ENCODE measurements at places on chromosomes 1 and 21. TPM values are rescaled to one million over a fixed set of nuclear protein-coding genes. Genes with fewer than 3 reads are reported as not detected.

DNA sequence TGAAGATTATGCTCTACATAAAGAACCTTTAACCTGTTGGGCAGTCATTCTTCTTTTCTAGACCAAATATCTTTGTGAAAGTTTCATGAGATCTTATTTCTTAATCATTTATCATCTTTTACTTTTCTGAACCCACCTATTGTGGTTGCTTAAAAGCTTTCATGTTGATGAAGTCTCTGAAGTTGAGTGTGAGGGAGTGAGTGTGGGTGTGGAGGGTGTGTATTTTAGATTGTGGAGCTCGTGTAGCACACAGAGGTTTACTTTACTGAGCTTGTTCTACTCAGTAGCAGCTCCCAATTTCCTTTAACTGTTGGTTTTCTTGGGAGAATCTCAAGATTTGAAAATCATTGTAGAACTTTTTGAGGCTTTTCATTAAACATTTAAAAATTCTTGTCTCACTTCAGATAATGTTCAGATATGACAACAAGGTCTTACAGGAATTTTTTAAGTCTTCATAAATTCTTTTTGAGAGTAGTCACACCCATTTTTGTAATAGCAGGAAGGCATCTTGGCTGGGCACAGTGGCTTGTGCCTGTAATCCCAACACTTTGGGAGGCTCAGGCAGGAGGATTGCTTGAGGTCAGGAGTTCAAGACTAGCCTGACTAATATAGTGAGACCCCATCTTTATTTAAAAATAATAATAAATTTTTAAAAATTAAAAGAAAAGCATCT, 17.0 kb downstream of the SRRM1 start:
- no peak for DNase-seq

DNA sequence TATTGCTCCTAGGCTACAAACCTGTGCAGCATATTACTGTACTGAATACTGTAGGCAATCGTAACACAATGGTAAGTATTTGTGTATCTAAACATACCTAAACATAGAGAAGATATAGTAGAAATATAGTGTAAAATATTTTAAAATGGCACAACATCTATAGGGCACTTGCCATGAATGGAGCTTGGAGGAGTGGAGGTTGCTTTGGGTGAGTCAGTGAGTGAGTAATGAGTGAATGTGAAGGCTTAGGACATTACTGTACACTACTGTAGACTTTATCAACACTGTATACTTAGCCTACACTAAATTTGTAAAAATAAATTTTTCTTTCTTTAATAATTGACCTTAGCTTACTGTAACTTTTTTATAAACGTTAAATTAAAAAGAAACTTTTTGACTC, 7.9 kb downstream of the LEFTY2 start:
- no peak for DNase-seq

GRCh38 chr21:34213959-34214358, 140.6 kb downstream of the MRPS6 start:
- DNase-seq: no peak

DNA sequence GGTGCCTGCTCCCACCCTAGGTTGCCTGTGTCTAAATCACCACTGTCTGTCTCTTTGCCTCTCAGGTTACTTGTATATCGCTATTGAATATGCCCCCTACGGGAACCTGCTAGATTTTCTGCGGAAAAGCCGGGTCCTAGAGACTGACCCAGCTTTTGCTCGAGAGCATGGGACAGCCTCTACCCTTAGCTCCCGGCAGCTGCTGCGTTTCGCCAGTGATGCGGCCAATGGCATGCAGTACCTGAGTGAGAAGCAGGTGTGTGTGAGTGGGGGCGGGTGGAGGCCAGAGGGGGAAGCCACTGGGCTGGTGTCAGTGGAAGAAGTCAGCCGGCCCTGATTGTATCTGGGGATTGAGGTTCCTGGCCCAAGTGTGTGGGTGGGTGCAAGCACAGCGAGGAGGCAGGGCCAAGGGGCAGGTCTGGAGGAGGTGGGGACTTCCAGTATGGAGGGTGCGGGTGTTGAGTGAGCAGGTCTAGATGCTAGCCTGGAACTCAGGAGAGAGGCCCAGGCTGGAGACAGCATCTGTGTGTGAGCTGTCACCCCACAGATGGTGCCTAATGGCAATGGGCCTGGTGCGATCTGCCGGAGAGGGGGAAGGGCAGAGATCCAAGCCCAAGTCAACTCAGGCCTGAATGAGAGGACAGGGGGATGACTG, 17.2 kb downstream of the TIE1 start:
- DNase-seq: no peak

RIMKLA gene
- total RNA-seq: 6.5 TPM
